MCF 10A (cell line): ENCODE measurements at places on chromosomes 7 and 10. TPM values are rescaled to one million over a fixed set of nuclear protein-coding genes. Genes with fewer than 3 reads are reported as not detected.

The GIGYF1 gene
- 37.6 and 40.1 TPM in 2 replicates for total RNA-seq

The CNNM1 gene
- 0.10 TPM in 1 of 2 replicates, not detected in the other for total RNA-seq

The TMEM229A gene
- not detected in 2 replicates for total RNA-seq

The FBXL13 gene
- 0.35 and 0.74 TPM in 2 replicates for total RNA-seq

The ARHGEF35 gene
- 0.93 TPM in 1 of 2 replicates, not detected in the other for total RNA-seq

The CALHM2 gene
- 4.2 TPM in 2 replicates for total RNA-seq

The CYP2E1 gene
- total RNA-seq: not detected in 2 replicates

The ARMC3 gene
- not detected in 2 replicates for total RNA-seq

The BLNK gene
- 1.0 and 1.1 TPM in 2 replicates for total RNA-seq

The GPC2 gene
- total RNA-seq: 0.65 and 1.0 TPM in 2 replicates

The GTF2IRD1 gene
- total RNA-seq: 77.6 and 83.1 TPM in 2 replicates

The NFE2L3 gene
- total RNA-seq: 1.2 and 2.2 TPM in 2 replicates

The CABCOCO1 gene
- not detected in 2 replicates for total RNA-seq

The FBH1 gene
- total RNA-seq: 61.8 and 70.5 TPM in 2 replicates

The MRPS33 gene
- 49.7 and 58.6 TPM in 2 replicates for total RNA-seq

The EXOC6 gene
- 5.9 and 6.6 TPM in 2 replicates for total RNA-seq
